ENCODE measurements at places on chromosomes 1 and 21. TPM values are rescaled to one million over a fixed set of nuclear protein-coding genes. Genes with fewer than 3 reads are reported as not detected.

HLX gene
- polyA plus RNA-seq, result 8.2 TPM

TRIM17 gene
- polyA plus RNA-seq, result 0.57 TPM

MIER1 gene
- polyA plus RNA-seq, result 19.3 TPM

ICOSLG gene
- polyA plus RNA-seq, result 1.3 TPM

C1orf87 gene
- not detected for polyA plus RNA-seq

CFAP410 gene
- 43.7 TPM for polyA plus RNA-seq

DISP1 gene
- 8.5 TPM for polyA plus RNA-seq

TMEM52 gene
- polyA plus RNA-seq, result 1.0 TPM

ECM1 gene
- 40.8 TPM for polyA plus RNA-seq

CNR2 gene
- not detected for polyA plus RNA-seq
